Activated naive CD8-positive, alpha-beta T cell treated with anti-CD3 and anti-CD28 coated beads, Interleukin-2, amount 10 ng/mL, durations not matched to agents 7 days and 5 days (primary cell): ENCODE measurements at places on chromosomes 6 and 20. TPM values are rescaled to one million over a fixed set of nuclear protein-coding genes. Genes with fewer than 3 reads are reported as not detected.
A peak's percentile ranks its signal among the peaks of the same experiment; 100 is the strongest.

Gene TRIM26
- total RNA-seq, result 75.5 TPM

Gene BNIP5
- not detected for total RNA-seq

Gene RAB44
- total RNA-seq, result not detected

Gene SYCP2L
- not detected for total RNA-seq

GRCh38 chr20:47669927-47670890 is 115.1 kb downstream of the SULF2 start:
- DNase-seq, result no peak

DNA sequence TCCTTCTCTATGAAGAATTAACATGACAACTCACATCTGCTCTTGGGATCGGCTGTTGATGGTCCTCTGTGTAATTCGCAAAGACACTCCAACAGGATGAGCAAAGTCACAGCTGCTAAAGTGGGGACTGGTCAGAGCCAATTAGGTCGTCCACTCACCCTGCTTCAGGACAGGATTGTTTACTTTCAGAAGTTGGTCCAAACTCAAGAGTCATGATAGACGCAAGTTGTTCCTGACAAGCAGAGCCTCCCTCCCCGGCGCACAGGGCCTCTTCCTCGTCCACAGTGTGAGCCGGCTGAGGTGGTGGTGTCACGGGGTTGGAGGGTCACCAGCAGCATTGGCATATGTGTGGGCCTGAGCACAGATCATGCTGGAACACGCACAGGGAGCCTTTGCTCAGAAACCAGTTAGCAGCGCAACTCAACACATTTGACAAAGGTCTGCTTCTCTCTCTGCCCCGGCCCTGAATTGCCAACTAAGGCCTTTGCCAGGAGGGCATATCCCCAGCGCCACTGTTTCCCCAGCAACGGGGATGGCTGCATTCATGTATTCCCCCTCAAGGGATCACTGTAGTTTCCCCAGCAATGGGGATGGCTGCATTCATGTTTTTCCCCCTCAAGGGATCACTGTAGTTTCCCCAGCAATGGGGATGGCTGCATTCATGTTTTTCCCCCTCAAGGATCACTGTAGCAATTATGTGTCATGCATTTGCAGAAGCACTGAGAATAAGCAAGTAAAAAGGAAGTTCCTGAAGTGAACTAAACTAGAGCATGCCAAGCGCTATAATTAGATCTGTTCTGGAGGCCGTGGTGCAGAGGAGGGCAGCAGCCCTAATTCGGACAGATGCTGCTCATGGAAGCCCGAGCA is 111.7 kb downstream of the THBS2 start:
- no peak for DNase-seq

- DNase-seq, result no peak
These were observed 39.0 kb downstream of the STX11 start for GRCh38 chr6:144189351-144189750.

DNA sequence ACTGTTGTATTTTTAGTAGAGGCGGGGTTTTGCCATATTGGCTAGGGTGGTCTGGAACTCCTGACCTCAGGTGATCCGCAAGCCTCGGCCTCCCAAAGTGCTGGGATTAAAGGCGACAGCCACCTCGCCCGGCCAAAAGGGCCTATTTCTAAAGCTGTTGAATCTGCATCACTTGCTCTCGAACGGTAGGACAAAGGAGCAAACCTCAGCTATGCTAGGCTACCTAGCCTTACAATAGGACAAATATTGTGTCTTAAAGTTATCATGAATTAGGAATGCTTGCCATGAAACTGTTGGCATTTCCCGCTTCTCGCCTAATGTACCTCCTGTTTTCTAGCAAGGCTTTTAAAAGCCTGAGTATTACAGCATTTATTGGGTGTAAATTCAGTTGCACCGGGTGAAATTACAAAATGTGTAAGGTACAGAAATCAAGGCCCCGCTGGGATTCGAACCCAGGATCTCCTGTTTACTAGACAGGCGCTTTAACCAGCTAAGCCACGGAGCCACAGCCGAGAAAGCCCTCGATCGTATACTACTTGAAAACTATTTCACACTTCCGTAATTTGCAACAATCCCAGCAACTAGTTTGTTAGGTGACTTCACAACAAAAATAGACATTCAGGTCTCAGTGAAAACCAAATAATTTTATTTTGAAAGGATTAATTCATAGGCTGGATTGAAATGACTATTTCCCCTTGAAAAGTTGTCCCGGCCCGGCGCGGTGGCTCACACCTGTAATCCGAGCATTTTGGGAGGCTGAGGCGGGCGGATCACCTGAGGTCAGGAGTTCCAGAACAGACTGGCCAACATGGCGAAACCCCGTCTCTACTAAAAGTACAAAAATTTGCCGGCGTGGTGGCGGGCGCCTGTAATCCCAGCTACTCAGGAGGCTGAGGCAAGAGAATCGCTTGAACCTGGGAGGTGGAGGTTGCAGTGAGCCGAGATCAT is 211.6 kb upstream of the ZNF184 start:
- no peak for DNase-seq

DNA sequence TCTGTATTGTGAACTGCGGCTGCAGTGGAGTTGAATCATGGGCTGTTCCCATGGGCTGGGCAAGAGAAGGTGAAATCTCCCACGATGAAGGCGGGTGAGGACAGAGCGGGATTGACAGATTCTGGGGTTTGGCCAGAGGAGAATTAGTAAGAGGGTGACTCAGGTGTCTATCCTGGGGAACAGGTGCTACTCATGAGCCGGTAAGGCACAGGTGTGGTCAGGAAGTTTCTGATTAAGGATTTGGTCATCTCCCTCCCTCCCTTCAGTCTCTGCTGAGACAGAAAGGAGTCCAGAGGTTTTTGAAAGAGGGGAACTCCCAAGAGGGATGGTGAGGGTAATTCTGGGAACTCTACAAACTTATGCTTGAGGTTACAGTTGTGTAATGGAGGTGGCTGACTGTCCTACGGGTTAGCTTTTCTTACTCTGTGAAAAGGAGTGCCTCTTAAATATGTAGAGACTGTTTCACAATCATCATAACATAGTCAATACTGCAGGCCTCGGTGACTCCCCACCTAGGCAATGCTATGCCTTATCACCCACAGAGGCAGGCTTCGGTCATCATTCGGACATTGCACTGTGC is 31.5 kb downstream of the SERPINB1 start:
- no peak for DNase-seq

GRCh38 chr6:70303034-70303525 is at the start of gene COL9A1:
TSS of gene COL9A1 (minus strand) at chr6:70303084. CDS start at chr6:70302924, 160 bp downstream.
- no peak for DNase-seq

DNA sequence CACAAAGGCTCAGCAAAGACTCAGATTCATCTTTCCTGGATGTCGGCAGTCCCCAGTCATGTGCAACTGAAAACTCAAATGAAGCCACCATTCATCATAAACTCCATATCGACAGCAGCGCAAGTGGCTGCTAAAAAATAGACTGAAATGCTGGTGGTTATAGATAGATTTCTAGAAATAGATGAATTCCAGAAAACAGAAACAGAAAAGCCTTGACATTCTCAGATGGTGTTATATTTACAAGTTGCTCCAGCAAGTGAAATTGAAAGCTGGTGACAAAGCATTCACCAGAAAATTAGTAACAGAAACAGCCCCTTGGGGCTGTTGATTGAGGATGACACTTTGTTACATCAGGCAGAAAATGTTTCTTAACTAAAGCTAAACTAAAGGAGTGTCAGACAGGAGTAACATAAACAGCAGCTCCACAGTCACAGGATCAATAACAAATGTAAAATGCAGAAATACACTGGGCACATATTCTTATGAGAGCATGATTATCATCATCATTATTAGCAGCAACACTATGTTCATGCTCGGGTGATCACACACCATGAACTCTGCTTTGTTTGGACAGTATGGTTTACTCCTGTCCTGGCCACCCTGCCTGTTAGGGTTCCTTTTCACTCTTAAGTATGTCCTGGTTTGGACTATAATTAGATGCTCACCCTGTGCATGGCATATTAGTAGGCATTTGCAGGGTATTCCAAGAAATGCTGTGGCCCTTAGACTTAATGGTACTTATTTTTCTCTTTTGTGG is 36.4 kb upstream of the SLC35F1 start:
- DNase-seq, result no peak

DNA sequence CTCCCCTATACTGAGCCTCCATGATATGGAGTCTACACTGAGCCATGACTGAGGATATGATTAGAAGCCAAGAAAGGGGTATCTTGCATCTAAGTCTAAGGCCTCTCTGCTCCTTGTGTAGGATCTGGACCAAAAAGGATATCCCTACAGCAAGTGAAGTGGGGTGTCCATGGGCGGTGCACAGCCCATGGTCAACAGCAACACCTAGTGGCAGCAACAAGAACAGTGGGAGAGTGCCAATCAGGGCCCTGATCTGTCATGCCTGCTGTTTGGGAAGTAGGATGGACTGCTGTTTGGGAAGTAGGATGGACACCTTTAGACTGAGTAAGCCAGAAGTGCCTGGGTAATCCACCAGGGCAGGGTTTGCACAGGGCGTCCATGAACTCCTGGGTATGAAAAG is 22.4 kb downstream of the PTGIS start:
- DNase-seq, result no peak

DNA sequence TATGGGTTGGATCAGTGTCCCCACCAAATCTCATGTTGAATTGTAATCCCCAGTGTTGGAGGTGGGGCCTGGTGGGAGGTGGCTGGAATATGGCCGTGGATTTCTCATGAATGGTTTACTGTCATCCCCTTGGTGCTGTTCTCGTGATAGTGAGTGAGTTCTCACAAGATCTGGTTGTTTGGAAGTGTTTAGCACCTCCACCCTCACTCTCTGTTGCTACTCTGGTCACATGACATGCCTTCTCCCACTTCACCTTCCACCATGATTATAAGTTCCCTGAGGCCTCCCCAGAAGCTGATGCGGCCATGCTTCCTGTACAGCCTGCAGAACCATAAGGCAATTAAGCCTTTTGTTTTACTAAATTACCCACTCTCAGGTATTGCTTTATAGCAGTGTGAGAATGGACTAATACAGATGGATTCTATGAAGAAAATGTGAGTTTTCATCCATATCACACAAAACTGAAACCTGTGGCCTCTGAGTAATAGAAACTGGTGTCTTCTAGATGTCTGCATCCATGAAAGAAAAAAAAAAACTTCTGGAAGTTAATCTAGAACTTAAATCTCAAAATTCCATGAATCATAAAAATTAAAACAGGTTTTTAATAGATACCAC is 39.3 kb downstream of the MBOAT1 start:
- no peak for DNase-seq

GRCh38 chr6:18263418-18264218 is 712 bp downstream of the DEK start:
- no peak for DNase-seq

DNA sequence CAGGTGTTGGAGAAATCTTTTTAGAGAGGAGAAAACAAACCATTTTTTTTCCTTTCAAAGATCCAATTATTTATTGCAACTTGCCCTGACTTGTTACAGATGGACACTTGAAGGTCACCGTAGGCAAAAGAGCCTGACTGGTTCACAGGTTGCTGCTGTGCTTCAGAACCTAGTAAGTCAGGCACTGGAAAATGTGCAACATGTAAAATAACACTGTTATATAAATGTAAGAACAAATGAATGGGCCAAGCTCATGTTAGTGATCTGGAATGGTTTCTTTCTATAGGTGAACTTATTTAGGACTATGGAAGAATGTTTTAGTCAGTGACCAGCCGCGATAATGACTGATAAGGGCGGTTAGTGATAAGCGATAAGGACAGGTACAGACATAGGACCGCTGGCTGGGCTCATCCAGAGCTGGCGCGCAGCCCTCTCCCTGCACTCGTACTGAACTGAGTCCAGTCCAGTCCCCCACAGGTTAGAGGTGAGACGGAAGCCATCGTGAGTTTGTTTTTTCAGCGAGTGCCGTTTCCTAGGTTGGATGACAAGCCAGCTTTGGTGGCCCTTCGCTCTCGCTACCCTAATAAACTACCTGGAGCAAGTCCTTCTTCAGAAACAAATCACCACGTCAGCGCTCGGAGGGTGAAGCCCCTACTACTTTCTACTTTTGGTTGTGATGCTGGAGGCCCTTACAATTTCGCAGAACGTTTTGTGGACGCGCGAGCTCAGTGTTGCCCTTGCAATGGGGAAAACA is 94.4 kb upstream of the PRDM1 start:
- DNase-seq, result peak; percentile 61

DNA sequence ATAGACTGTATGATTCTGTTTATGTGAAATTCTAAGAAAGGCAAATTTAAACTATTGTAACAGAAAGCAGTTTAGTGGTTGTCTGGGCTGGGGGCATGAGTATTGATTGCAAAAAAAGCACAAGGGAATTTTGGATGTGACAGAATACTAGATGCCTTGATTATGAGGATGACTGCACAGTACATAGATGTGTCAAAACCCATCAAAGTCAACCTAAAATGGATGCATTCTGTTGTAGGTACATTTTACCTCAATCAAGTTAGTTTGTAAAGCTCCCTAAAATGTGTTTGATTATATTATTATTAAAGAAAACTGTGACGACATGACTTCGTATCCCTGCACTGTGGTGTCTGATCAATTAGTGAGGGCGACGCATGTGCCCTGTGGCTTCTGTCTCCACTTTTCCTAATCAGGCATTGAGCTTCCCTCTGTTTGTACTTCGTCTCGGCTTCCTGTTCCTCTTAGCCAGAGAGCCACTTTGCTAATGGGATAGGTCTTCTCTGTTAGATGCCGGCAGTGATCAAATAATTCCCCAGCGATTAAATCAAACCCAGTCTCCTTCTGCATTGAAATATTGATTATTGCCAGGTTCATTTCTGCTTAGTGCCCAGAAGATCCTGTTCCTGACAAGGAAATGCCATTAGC is 118.3 kb upstream of the GGTLC1 start:
- no peak for DNase-seq

- no peak for DNase-seq
These were observed 60.6 kb downstream of the ADNP start for GRCh38 chr20:50870561-50871161.

GRCh38 chr6:9140951-9141460 is 705.7 kb upstream of the SLC35B3 start:
- no peak for DNase-seq

GRCh38 chr6:147906361-147906760 is 397.9 kb downstream of the SAMD5 start:
- DNase-seq, result no peak

GRCh38 chr6:34237316-34237721 is 646 bp downstream of the HMGA1 start:
- peak; percentile 69 for DNase-seq

GRCh38 chr6:113194090-113194489 is 663.1 kb upstream of the MARCKS start:
- no peak for DNase-seq

- no peak for DNase-seq
These were observed 39.2 kb upstream of the CDKN1A start for GRCh38 chr6:36639171-36639808.

GRCh38 chr20:24968278-24968800 is 19.3 kb downstream of the CST7 start:
- DNase-seq, result no peak

GRCh38 chr6:71420095-71420692 is 131.6 kb downstream of the OGFRL1 start:
- DNase-seq, result peak; percentile 39

GRCh38 chr6:42693725-42694323 is 28.6 kb downstream of the PRPH2 start:
- DNase-seq, result peak; percentile 41

GRCh38 chr6:12769556-12770256 is 53.1 kb downstream of the PHACTR1 start:
- DNase-seq, result no peak

GRCh38 chr6:96157018-96157565 is 141.3 kb downstream of the FUT9 start:
- no peak for DNase-seq
